ENCODE measurements at places on chromosomes 11 and 22.

DNA sequence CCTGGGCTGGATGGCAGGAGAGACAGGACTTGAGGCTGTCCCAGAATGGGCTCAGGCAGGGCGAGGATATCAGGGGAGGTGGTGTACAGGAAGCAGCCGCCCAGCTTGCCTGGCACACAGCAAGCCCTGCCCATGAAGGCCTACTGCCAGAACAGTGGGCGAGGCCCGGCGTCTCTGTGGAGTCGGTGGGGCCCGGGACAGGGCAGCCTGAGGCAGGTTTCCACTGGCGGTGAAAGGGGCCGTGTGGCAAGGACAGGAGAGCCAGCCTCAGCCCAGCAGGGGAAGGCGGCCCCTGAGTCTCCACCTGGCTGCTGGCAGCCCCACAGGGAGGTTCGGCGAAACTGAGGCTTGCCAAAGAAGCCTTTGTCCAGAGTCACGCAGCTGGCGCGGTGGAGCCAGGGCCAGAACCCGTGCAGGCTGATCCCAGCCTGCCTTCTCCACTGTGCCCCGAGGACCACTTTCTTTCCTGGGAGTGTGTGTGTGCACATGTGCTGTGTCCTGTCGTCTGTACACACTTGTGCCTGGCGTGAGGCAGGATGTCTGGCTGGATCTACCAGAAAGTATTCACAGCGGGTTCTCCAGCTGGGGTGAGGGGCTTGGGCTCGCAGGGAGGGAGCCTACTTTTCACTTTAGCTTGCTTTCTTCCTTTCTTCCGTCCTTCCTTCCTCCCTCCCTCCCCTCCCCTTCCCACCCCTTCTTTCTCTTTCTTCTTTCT lies 1.2 kb downstream of the TSPO start:
- DNase-seq, result no peak

DNA sequence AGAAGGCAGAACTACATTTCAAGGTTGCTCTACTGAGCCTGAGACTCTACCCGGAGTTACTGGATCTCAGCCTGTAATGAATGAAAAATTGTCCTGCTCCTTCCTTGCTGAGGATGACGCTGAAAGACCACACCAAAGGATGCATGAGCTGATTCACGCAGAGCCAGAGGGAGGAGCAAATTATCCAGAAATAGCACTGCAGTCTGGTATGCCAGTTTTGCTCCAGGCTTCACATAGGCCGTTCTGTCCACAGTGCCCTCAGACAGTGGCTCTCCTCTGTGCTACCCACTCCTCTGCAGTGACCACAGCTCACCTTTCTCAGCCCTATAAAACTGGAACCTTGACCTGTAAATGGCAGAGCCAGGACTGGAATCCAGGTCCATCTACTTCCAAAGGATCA lies 79.3 kb upstream of the GALNT18 start:
- DNase-seq, result no peak

GRCh38 chr22:26109686-26110315 lies 59.5 kb upstream of the SEZ6L start:
- DNase-seq, result no peak

DNA sequence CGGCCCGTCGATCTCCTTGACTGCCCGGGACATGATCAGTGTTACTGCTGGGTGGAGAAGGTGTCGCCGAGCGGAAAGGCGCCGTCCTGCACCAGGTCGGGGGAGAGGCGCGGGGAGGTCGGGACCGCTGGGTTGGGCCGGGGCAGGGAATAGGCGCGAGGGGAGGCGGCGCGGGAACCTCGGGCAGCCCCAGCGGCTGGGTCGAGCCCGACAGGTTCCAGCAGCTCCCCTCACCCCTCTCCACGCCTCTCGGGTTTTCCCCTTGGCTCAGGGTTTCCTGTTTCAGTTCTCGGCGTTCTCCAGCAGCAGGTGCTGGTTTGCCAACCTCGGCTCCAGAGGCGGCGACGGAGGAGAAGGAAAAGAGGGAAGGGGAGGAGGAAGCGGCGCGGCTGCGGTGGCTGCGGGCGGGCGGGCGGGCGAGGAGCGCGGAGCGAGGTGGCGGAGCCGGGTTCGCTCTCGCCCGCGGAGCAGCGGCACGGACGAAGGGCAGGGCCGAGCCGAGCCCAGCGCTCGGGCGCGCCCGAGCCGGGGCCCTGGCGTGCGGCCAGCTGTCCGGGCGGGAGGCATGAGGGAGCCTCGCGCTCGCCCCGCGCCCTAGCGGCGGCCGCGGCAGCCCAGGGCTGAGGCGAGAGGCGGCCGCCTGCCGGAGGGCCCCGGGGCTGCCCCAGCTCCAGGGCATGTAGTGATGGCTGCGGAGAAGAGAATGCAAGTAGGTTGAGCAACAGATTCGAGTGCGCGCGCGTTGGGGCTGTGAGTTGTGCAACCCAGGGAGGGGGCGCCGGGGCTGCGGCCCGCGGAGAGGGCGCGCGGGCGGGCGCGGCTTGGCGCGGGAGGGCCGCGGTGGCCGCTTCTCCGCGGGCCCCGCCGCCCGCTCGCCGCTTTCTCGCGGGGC lies at the start of gene ZC3H12C:
Gene ZC3H12C (plus strand): TSS at position 878 of the 892 bp plus-strand sequence. CDS start 20 bp downstream, outside the sequence.
- DNase-seq, result no peak

GRCh38 chr11:12289667-12290476 lies 87.5 kb upstream of the PARVA start:
- no peak for DNase-seq

GRCh38 chr22:48536541-48537342 lies 1290.9 kb downstream of the BRD1 start:
- no peak for DNase-seq

DNA sequence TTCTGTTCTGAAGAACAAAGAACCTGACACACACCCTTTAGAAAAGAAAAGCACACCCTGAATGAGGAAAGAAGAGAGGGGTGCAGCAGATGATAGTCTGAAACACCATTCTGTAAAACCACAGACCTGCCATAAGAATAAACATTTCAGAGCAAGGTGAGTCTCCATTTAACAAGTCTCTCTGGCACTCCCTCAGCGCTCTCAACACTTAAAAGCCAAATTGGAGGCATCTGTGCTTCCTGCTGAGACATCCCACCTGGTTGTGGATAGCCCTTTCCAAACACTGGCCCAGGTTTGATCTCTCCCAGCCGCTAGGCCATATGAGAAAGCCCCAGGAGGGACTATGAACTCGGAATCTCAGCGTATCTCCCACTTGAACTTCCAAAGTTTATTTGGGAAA lies 36.3 kb downstream of the ETS1 start:
- no peak for DNase-seq

GRCh38 chr22:24938741-24939341 lies 7.7 kb downstream of the LHFPL7 start:
- no peak for DNase-seq

DNA sequence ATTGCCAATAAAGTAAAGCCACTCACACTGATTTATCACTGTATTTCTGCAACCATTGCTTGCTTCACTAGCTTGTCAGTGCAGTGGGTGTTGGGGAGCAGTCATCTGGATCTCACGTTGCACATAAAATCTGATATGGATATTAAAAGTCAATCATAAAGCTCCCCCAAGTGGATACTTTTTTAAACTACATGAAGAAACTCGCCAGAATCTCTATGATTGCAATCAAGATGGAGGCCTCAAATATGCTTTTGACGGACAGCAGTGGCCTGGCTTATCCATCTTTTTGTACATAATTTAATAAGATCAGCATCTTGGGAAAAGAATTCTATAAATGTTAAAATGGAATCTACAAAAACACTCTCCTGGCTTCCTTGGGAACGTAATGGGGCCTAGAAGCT lies 137.7 kb downstream of the WT1 start:
- no peak for DNase-seq

DNA sequence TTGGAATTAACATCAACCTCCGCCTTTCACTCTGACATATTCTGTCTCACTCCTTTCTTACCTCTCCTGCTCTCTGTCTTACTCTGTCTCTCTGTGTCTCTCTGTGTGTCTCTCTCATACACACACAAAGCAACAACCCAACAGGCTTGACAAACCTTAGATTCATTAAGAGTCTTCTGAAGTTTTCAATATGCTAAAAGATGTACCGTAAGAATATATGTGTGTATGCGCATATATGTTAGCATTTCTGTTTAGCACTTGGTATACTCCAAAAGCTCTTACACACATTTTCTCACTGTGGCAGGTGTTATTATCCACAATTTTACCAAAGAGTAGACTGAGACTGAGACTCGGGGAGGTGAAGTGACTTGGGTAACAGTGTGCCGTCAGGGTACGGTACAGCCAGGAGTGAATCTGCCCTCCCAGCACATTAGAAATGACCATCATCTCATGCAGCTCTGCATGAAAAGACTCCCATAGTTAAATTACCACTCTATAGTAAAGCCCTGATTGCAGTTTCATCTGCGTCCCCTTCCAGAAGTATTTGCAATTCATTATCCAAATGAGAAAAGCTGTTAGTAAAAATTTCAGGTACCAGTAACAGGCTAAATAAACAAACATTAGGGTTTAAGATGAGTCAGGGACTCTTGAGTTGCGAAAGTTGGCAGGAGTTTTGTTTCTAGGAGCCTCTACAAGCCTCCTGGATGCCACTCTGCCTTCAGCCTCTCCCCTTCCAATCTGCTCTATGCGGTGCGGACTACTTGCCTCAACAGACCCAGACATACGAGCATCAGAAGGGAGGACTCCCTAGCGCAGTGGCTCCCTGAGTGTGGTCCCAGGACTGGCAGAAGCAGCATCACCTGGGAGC lies 195.2 kb upstream of the TMEM45B start:
- DNase-seq, result no peak

- DNase-seq, result no peak
These were observed 51.1 kb downstream of the MCM5 start for GRCh38 chr22:35450824-35451569.

DNA sequence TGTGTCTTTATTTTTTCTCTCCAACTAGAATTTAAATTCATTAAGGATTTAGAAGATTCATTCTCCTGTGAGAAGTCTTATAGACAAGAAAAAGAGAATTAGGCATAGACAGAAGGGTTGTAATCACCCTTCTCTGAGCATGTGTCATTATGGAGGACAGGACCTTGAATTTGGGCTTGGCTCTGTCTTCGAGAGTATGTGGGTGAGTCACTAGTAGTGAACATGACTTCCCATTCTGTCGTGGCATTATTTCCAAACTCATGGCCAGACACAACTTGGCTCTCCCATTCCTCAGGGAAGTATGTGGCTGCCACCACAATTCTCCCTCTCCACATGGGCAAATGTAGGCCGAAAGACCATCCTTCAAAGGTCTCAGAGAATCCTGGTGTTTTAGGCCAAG lies 14.3 kb upstream of the ANKK1 start:
- no peak for DNase-seq

DNA sequence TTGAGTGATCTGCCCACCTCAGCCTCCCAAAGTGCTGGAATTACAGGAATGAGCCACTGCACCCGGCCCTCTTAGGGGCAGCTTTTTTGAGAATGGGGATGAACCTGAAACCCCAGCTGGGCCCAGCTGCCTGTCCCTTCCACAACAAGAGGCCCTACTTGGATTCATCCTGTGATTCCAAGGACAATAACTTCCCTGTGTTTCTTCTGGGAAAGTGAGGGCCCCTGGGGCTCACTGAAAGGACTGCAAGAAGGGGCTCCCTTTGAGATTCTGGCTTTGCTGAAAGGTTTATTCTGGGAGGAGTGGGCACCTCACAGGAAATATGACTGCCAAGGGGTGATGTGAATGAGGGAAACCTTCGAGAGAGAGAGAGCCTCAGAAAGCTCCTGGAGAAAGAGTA lies 12.3 kb upstream of the GNAZ start:
- no peak for DNase-seq

DNA sequence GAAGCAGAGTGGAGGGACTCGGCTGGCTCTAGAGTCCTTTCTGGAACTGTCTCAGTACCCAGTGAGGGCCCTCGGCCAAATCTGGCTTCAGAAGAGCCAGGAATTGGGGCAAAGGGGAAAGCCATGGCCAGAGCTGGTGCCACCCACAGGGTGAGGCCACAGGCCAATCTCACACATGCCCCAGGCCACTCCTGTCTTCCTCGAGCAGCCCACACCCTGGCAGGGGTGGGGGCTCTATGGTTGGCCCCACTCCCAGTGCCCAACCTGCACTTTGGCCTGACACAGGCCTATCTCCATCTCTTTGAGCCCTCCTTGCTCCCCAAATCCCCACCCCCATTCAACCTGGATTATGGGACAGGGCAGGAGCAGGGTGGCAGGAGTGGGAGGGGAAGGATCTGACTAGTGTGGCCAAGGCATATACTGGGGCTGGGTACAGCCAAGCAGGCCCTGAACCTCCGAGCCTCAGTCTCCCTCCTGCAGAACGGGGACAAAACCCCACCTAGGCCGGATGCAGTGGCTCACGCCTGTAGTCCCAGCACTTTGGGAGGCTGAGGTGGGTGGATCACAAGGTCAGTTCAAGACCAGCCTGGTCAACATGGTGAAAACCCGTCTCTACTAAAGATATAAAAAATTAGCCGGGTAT lies 6.9 kb downstream of the TST start:
- DNase-seq, result no peak

DNA sequence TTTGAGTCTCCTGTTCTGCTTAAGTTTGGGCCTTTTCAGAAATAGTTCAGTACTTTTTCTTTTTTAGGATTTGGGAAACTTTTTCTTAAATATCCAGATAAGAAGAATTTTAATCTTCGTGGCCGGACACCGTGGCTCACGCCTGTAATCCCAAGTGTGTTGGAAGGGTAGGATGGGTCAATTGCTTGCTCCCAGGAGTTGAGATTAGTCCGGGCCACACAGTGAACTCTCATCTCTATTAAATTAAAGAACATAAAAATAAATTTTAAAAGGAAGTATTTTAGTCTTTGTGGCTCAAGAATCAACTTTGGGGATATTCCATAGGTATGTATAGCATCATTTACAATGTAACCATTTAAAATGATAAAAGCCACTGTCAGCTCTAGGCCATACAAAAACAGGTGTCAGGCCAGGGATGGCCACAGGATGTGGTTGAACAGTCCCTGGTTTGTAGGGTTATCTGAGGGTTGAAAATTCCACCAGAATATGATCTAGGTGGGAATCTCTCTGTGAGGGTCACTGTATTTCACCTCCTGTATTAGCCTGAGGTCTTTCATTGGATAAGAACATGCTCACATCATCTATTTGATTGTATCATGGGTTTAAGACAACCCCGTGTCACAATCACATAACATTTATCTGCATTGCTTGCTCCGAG lies 115.6 kb downstream of the GGTLC2 start:
- DNase-seq, result no peak

DNA sequence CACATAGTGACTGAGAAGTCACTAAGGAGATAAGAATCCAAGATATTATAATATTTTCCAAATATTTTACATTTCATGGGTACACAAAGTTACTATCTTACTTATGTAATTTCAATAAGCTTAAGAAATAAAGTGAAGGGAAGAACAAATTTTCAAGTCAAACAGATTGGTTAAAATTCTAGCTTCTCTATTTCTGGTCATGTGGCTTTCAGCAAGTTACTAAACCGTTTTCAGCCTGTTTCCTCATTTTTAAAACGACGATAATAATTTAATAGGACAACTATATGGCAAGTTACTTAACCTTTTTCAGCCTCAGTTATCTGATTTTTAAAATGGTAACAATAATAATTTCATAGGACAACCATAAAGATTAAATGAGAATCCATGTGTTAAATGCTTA lies 15.6 kb downstream of the DCUN1D5 start:
- no peak for DNase-seq

DNA sequence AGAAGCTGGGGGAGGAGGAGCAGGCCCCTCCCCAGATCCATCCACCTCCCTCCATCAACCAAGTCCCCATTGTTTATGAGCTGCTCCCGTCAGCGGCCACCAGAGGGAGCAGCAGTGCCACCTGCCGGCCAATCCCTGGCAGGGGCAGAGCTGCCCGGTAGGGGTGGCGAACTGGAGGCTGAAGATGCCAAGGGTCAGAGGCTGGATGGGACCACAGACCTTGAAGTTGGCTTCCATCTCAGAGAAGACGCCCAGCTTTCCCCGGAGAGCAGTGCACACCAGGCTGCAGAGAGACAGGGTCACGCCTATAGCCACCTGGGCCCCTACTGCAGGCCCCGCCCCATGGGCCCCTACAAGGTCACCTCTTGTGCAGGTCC lies 3.6 kb downstream of the FIBP start:
- DNase-seq, result no peak

- peak; percentile 31 for DNase-seq
These were observed 14.1 kb downstream of the AASDHPPT start for GRCh38 chr11:106091480-106092123.
